SJCRH30 (cell line): ENCODE measurements at places on chromosomes 4 and X. TPM values are rescaled to one million over a fixed set of nuclear protein-coding genes. Genes with fewer than 3 reads are reported as not detected.

DNA sequence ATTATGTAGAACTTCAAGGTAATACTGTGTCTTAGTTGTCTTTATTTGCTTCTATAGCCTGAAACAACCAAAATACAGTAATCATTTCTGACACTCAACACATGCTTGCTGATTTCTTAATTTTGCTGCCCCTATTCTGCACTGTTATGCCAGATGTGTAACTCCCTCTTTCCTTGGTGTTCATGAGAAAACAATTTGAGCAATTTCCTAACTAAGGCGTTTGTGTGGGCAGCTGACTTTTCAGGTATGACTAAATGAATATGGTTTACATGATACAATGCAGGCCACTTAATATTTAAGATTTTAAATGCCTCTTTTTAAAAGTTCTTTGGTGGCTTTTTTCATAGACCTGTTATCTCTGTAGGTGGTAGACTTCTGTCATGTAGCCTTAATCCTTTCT, 46.1 kb upstream of the CENPE start:
- DNase-seq, result no peak

DNA sequence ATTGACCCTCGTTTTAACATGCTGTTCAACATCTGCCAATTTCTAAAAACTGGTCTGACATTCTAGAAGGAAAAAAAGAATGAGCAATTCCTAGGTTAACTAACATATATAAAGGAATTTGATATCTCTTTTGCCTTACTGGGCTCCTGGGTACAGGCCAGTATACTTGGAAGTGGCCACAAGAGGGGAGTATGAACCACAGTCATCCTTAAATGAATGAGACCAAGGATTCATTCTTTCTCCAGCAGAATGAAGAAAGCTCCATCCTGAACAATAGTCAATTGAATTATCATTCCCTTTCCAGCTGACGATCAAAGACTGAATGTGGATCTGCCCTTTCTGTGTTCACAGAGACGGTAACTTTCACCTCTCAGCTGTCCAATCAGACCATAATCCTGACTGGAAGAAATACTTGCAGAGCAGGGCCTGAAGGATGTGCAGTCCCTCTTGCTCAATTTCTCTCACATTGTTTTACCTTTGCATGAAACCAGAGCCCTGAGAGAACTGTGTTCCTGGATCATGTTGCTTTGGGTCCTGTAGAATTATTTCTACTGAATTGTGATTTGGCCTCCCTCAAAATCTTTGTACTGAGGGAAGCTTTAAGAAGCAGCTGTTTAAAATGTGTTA, 14.8 kb upstream of the SPARCL1 start:
- DNase-seq, result peak; percentile 66

DNA sequence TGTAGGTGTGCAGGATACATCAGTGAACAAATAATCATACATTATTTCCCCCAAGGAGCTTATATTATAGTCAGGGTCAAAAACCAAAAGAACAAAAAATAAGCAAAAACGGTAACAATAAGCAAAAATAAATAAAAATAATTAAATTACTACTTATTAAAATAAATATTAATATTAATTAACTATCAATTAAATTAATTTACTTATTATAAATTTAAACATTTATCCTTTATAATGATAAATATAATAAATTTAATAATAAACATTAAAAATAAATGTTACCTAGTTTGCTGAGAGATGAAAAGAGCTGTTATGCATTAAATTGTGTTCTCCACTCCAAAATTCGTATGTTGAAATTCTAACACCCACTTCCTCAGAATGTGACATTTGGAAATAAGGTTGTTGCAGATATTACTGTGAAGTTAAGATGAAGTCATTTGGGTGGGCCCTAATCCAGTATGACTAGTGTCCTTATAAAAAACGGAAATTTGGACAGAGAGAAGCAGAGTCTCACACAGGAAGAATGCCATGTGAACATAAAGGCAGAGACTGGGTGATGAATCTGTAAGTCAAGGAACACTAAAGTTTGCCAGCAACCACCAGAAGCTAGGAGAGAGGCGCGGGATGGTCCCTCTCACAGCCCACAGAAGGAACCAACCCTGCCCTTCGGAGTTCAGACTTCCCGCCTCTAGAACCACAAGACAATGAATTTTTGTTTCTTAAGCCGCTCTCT, 67.2 kb upstream of the IBSP start:
- DNase-seq, result no peak

FREM3 gene
- not detected in 2 replicates for total RNA-seq

FAM193A gene
- 18.4 and 20.4 TPM in 2 replicates for total RNA-seq

DNA sequence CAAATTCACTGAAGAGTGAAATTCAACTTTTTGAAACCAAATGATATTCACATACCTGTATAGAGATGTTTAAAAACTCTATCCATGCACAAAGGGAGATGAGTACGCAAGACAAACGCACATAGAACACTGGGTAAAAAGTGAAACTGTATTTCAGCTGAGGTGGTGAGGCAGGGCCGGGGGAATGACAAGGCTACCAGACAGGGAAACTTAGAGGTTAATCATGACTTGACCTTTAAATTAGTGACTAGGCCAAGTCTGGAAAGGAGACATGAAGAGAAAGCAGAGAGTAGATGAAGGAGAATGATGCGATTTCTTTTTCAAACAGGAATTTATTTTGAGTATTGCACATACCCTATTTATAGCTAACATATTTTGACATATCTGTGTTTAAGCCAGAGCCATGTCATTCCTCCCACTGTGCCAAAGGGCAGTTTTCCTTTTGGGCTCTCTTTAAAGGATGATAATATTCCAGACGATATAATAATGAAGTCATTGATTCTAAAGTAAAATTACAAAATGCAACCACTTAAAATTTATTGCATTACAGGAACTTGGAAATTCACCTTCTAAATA, 49.4 kb downstream of the ARHGEF6 start:
- DNase-seq, result no peak

TRIM75 gene
- 0.58 and 0.87 TPM in 2 replicates for total RNA-seq

GRCh38 chrX:100404851-100405250, 5.2 kb downstream of the PCDH19 start:
- no peak for DNase-seq

DNA sequence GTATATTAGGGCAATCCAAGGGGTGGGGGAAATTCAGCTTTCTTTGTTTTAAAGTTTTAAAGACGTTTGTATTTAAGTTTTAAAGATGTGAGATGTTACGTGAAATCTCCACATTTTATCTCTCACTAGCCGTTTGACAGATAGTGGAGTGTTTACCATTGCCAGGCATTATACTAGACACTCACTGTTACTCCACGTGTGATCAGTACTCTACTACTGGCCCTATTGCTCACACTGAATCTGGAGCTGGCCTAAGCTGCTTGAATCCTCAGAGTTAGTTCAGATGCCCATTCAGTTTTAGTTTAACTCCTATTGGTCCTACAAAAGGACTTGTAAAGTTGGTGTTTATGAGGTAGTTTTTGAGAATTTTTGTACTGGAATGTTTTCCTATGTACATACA, 4.5 kb downstream of the ADAD1 start:
- DNase-seq, result no peak

DNA sequence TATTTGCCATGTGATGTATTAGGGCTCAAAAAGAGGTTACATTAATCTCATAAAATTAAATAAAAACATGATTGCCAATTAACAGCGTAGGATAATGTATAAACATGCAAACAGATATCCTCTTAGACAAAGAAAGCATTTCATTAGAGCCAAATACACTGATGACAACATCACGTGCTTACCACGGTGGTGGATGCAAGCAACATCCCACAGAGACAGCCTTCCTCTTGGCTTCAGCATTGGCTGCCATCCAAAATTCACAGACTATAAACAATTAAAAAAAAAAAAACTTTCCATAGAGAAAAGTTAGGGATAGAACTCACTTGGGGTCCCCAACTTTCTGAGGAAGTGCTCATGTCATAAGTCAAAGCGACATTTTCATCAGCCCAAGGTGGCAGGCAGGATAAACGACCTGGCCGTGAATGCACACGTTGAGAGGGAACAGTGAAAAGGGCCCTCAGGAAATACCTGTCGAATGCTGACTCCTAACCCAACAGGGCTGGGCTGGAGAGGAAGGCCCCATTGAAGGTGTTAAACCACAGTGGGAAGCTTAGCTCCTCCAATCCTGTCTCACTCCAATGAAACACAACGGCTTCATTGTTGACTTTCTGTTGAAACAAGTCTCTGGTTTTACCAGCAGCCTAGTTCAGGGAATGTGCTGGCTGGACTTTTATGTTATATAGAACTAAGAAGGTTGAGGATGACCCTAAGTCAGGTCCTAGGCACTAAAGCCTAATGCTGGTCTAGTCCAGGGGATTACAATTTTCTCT, 48.4 kb downstream of the IDS start:
- peak; percentile 9 for DNase-seq

DNA sequence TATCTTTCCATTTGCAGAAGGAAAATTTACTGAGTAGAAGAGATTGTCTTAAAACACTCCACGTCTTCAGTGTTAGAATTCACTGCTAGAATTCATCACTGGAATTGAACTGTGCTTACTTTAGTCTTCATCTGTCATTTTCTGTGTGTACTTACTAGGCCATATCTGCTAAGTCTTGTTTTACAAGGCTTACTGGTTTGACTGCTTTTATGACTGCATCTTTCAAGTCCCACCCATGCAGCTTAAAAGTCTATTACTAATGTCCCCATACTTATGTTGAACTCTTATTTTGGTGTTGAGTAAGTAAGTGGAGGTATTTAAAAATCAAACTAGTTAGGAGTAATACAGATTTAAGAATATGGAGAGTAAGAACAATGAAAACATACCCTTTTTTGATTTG, 14.6 kb downstream of the CLCN3 start:
- no peak for DNase-seq

ZGRF1 gene
- 32.5 and 42.0 TPM in 2 replicates for total RNA-seq

DNA sequence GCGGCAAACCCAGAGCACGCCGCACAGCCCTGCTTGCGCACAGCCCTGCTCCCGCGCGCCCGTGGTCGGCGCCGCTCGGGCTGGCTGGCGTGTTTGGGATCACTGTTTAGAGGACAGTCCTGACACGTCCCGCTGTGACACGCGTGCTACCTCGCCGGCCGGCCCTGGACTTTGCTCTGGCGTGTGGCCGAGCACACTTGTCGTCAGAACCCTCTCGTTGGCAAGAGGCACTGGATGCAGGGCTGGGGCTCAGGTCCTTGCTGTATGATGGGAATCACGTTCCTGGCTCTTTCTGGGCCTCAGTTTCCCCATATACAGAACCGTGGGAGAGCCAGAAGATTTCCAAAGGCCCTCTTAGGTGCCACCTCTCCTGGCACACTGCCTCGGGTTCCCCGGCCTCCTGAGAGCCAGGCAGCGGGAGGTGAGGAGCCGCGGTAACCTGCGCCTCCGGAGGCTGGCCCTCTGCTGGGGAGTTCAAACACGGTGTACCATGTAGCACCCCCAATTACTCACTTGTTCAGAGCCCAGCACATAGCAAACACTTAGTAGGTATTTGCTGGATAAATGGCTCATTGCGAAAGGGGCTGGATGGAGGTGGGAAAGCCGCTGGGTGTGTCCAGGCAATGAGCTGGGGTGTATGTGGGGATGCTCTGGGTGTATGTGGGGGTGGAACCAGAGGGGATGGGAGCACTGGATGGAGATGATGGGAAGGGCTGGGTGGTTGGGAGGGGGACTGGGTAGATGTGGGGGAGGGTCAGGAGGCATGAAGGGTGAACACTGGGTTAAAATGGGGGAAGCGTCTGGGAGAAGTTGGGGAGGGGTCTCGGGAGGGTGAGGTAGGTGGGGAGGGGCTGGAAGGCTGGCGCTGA, 76.6 kb downstream of the HTRA3 start:
- no peak for DNase-seq

DNA sequence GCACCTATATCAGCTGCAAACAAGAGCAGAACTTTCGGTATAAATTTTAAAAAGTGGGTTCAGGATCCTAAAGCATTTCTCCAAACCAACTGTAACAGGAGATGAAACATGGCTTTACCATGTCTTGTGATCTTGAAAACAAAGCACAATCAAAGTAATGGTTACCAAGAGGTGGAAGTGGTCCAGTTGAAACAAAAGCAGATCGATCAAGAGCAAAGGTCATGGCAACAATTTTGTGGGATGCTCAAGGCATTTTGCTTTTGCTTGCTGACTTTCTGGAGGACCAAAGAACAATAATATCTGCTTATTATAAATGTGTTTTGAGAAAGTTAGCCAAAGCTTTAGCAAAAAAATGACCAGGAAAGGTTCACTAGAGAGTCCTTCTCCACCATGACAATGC, 116.9 kb upstream of the RAP2C start:
- DNase-seq, result no peak

DNA sequence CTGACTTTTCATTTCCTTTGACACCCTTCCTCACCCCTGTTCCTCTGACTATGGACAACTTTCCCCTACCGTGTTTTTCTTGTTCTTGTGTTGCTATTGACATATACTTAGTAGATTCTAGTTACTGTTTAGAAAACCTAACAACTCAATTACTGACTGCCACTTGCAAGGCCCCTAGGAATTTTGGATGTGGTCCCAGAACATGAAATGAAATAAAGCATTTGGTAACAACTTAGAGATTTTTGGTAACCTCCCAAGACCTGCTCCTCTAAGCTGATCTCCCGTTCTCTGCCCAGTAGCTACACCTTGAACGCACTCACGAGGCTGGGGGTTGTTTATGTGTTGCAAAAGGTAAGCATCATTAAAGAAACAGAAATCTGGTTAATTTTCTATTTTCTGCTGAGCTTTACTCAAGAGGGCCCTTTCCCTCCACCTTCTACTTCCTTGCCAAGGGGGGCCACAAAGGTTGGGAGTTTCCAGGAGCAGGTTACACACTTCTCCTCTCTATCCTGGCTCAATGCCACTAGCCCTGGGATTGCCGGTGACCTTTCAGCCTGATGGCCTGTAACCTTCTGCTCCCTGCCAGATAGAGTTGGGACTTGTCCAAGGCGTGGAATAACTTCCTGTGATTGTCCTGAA, 20.5 kb downstream of the GAB3 start:
- no peak for DNase-seq

GRCh38 chr4:169618286-169618685, 2.1 kb upstream of the CLCN3 start:
- no peak for DNase-seq

PABPC1L2A gene
- not detected in 2 replicates for total RNA-seq

LIMCH1 gene
- 112 and 128 TPM in 2 replicates for total RNA-seq

GRCh38 chr4:184957446-184958115, 60.7 kb upstream of the HELT start:
- DNase-seq, result no peak

DNA sequence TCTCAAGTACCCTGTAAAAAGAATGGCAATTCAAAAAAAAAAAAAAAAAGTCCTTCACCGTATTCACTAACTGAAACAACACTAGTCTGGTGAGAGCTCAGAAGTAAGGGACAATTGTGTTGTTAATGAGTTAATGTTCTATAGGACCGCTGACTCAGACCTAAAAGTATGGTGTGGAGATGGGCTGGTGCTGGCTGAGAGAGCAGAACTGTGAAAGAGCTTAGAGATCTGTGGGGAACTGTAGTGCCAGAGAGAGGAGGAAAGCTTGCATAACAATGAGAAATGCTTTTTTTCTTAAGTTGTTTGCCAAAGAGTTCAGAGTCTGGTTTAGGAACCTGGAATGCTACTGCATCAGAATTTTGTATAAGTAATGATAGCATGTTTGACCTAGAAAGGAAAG, 65.1 kb downstream of the LHFPL1 start:
- DNase-seq, result no peak

GRCh38 chrX:85244450-85245211, 840 bp downstream of the ZNF711 start:
- DNase-seq, result peak; percentile 45

GRCh38 chr4:120760047-120760446, 162.5 kb downstream of the PRDM5 start:
- DNase-seq, result no peak

CRMP1 gene
- 87.0 and 88.0 TPM in 2 replicates for total RNA-seq

SOD3 gene
- not detected in 2 replicates for total RNA-seq
